Activated gamma-delta T cell treated with anti-CD3 and anti-CD28 coated beads, Interleukin-2, amount 50 U/mL, for 16 hours (primary cell): ENCODE measurements at places on chromosomes 3 and 15.

DNA sequence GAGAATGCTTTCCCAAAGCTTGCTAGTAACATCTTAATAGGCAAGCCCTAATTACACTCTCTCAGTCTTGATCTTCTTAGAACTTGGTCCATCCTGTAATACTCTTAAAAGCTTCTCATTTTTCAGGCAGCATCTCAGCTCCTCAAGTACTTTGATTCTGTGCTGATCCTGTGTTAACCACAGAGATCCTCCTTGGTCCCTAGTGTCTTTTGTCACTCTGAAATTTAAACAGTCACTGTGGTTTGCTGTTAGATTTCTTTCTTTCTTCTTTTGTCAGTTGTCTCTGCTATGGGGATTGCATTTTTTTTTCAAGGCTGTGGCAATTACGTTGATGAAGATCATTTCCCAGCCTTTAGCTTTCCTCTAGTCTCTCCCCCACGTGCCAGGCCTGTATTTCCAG is 26.0 kb upstream of the UBE3A start:
- no peak for DNase-seq

- no peak for DNase-seq
These were observed 506.8 kb downstream of the PDCD6IP start for GRCh38 chr3:34305266-34305665.

DNA sequence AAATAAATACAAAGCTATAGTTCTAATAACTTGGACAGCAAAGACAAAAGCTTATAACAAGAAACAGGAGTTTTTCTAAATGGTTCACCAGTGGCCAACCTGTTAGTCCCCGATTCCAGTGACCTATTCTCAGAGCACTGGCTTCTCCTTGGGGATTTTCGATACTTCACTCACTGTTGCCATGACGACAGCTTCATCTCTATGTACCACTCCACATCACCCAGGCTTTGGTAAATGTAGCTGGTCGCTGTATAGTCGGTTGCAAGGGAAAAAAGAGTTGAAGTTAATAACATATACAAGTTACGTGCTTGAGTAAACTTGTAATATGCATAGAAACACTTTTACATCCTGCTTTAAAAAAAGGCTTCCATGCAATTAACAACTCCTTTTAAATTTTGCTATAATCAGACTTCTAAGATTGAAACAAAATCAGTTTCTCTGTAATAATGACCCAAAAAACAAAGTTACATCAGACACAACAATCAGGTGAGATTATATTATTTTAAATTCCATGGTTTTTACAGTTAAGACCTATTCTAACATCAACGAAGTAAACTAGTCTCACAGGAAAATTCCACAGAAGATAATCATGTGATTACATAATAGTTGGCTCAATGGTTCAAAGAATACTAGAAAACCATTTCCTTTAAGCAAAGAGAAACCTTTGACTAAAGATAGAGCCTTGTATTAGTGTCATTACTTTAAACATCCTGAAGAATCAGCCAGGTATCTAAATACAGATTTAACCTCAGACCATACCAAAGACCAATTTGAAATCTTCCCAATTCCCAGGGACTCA is 2.9 kb downstream of the CCNL1 start:
- no peak for DNase-seq

- no peak for DNase-seq
These were observed 287.8 kb downstream of the CHL1 start for GRCh38 chr3:484341-484740.

DNA sequence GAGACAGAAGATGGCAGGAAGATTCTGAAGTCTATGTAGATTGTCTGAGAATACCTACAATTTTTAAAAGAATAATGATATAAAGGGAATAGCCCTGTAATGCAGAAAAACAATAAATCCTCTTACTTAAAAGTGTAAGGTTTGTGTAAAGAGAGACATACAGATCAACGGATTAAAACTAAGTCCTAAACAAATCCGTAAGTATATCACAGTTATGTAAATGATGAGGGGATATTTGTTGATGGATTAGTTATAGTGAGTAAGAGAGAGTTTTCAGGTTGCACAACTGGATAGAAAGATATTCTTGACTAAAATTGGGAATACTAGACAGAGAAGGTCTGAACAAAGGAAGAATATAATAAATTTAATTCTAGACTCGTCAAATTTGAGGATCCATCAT is 179.6 kb downstream of the TBC1D5 start:
- no peak for DNase-seq

GRCh38 chr15:38454696-38455090 is 766 bp downstream of the FAM98B start:
- DNase-seq, result no peak

DNA sequence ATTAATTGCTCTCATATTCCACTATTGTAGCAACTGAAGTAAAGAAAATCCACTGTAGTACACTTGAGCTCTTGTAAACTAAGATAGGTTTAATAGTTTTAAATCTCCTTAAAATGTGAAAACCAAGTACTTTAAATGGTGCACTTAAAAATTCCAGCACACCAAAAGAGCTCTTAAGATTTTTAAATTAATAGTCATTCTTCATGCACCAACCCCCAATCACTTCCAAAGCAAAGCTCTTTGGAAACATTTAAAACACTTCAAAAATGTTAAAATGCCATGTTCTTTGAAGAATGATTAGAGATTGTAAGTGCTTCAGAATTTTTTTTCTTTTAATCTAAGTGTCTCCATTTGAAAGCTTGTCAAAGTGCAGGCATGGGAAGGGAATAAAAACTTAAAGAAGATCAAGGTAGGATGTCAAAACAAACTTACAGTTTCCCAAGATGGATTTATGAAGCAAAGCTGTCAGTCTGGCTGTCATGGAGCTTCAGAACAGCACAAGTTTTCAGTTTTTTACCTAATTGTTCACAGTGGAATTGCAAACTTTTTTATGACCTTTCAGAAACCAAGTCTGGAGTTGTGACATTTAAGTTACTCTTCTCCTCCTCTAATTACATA is 84.3 kb downstream of the ARPP21 start:
- DNase-seq, result no peak
